Lung microvascular endothelial cell (primary cell): ENCODE measurements at places on chromosomes 1 and 21.

- peak; percentile 62 for DNase-seq
Measured at GRCh38 chr1:219566951-219567947, 45.7 kb downstream of the ZC3H11B start.

DNA sequence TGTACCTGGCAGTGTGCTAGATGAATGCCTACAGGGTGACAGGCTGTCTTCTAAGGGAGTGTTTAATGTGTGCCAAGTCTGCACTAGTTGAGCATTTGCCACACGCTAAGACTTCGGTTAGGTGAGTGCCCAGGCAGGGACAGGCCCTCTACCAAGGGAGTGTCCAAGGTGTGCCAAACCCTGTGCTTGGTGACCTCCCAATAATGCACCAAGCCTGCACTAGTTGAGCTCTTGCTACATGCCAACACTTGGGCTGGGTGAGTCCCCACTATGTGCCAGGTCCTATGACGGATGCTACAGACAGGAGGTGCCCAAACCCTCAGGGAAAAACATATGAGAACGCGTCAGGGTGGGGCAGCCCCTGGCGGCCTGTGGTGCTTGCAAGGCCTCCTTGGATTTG lies 10.8 kb downstream of the SLC6A9 start:
- no peak for DNase-seq

DNA sequence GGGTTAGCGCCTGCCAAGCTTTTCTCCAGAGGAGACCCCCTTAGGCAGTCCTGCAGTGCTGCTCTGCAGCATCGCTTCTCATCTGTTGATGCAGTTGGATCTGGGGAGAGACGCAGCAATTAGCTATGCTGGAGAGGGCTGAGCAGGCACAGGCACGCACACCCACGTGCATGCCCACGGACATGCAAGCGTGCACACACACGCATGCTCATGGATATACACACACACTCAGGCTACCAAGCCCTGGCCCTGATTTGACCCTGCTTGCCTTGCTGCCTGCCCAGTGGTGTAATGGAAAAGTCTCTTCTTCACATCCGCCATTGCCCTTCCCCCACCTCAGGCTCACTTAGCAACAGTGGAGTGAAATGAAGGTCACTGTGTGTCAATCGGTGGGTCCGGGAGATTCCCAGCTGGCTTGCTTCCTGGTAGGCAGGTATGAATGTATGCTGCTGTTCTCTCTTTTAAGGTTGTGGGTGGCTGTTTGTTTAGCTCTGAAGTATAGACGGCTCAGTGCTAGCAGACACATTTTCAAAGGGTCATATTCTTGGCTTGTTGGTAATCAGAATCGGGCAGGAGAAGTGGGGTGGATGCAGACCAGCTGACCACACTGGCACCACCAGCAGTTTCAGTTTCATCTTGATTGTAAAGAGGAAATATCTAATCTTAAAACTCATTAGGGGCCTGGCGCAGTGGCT lies 9.5 kb downstream of the ATP1B1 start:
- peak; percentile 96 for DNase-seq

- DNase-seq = no peak
Measured at GRCh38 chr1:66493731-66494130, 40.2 kb upstream of the SGIP1 start.

DNA sequence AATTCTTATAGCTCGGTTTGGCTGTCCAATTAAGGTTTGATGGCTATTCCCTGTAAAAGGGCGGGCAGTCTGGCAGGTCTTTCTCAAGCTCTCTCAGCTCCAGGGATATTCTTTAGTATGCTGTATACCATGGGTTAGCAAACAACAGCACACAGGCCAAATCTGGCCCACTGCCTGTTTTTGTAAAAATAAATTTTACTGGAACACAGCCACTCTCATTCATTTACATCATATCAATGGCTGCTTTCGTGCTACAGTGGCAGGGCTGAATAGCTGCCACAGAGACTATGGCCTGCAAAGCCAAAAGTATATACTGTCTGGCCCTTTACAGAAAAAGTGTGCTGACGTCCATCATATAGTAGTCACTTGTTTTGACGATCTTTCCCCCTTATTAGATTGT lies 32.0 kb downstream of the MACO1 start:
- DNase-seq = no peak

DNA sequence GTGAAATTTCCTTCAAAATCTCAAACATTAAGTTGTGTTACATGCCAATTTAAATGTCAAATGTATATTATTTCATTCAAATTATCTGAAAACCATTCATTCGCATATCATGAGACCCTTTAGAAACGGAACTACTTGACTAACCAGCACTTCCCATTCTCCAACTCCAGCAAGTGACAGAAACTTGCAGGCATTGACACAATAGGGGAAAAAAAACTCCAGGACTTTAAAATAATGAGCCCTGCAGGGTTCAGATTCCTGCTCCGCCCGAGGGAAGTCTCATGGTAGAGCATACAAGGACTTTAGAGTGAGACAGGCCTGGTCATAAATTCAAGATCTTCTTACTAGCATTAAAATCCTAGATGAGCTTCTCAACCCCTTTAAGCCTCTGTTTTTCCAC lies 138.9 kb downstream of the NR5A2 start:
- no peak for DNase-seq

GRCh38 chr1:184164536-184164935 lies 113.0 kb downstream of the TSEN15 start:
- no peak for DNase-seq
